WERI-Rb-1 (cell line): ENCODE measurements at places on chromosomes 7 and 10.

DNA sequence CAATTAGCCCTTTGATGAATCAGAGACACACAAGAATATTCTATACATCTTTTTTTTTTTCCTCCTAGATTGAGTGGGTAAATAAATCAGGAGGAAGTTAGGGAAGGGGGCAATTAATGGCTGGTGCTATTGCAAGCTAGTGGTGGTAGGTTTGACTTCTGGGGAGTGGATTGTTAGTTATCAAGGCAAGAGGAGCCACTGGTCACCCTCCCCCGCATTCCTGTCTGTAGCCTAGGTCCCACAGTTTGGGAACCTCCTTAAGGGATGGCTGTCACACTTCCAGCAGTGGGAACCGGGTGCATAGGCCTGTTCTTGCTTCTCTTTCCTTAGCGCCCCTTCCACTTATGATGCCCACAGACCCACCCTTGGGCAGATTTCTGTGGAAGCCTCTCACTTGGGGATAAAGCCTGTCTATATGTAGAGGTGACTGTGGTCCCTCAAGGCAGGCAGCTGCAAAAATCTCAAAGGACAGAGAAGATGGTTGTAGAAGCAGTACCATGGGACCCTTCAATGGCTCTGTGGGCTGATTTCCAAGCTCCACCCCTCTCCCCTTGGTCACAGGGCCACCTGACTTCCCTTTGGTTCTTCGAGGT is 2.3 kb upstream of the ADCK2 start:
- no peak for DNase-seq

DNA sequence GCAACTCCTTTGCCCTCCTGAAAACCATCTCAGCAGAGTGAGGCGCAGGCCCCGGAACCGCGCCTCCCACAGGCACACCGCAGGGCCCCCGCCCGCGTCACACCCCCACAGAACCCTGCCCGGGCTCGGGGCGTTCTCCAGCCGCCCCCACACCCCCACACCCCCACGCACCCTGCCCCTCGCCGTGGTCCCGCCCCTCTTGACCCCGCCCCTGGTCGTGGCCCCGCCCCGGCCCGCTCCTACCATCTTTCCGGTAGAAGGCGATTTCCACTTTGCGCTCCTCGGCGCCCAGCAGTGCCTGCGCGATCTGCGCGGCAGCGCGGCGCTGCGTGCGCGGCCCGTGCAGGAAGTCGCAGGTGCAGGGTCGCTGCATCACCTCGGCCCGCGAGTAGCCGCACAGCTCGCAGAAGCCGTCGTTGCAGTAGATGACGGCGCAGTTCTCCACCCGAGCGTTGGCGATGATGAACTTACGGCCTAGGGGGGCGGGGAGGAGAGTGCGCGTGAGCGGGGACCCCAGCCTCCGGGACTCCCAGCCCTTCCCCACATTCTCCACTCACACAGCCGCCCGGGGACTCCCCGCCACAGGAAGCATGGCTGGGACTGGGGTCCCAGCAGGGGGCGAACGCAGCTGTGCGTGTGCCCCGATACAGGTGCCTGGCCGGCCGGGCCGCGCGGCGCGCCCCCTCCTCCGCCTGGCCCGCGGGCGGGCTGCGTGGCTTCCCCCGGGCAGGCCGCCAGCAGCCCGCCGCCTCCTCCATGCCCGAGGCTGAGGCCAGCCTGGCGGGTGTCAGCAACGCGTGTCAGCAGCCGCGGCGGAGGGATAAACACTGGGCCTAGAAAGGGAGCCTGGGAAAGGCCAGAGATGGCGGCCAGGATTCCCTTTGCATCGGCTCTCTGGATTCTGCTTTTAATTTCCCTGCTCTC is 3.4 kb downstream of the KCNH2 start:
- peak; percentile 58 for DNase-seq

DNA sequence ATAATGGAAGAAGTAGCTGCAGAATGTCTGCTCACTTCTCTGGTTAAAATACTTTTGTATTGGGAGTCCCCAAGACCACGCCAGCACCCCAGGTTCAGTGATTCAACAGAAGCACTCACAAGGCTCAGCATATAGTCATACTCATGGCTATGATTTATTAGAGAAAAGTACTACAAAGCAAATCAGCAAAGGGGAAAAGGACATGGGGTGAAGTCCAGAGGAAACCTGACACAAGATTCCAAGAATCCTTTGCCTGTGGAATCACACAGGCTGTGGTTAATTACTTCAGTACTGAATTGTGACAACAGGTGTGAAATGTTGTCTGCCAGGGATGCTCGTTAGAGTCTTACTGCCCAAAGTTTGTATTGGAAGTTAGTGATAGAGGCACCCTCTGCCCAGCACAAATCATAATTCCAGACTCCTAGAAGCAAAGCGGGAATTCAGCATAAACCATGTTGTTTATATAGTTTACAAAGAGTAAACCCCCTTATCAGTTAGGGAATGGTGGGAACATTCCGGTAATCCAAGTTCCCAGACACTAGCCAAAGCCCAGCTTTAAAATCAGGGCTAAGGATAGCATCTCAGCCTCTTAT is 79.4 kb downstream of the HYCC1 start:
- no peak for DNase-seq

DNA sequence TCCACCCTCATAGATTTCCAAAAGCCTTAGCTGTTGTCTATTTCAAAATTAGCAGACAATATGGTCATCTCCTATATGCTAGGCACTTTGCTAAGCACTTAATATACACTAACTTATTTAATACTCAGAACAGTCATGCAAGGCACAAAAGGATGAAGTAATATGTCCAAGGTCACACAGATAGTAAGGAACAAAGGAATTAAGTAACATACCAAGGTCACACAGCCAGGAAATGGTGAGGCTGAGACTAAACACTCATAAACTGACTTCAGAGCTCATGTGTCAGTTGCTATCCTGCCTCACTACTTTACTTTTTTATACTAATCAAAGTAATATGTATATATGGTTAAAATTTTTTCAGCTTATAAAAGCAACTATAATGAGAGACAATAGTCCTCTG is 23.6 kb upstream of the HIBADH start:
- no peak for DNase-seq

DNA sequence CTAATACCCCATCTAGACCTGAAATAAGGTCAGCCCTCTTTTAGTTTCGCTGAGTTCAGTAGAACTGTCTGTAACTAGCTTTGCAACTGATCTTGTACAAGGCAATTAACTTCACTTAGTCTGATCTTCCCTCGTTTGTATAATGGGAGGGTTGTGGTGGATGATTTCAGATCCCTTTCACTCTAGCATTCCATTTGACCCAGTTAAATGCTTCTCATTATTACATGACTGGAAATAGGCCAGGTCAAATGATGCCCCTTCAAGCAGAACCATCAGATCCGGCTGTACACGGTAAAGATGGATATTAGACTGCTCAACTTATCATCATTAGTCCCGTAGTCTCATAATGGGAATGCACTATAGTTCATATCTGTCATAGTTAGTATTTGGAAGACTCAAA is 1009.0 kb downstream of the LRMDA start:
- no peak for DNase-seq

- DNase-seq, result peak; percentile 52
Measured at GRCh38 chr7:106139265-106140251, 27.4 kb upstream of the SYPL1 start.

DNA sequence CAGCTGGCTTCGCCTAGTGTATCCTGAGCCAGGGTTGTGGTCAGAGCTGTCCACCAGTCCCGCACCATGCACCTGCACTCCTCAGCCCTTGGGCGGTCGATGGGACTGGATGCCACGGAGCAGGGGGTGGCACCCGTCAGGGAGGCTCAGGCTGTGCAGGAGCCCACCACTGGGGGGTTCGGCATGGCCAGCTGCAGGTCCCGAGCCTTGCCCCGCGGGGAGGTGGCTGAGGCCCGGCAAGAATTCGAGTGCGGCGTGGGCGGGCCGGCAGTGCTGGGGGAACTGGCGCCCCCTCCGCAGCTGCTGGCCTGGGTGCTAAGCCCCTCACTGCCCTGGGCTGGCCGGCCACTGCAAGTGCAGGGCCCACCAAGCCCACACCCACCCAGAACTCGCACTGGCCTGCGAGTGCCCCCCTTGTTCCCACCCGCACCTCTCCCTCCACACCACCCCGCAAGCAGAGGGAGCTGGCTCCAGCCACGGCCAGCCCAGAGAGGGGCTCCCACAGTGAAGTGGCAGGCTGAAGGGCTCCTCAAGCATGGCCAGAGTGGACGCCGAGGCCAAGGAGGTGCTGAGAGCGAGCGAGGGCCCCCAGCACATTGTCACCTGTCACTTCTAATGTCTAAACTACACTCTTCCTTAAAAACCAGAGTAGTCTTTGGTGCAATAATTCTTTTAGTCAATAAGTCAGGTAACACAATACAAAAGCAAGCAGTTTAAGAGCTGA is 11.0 kb downstream of the FAM25A start:
- no peak for DNase-seq

DNA sequence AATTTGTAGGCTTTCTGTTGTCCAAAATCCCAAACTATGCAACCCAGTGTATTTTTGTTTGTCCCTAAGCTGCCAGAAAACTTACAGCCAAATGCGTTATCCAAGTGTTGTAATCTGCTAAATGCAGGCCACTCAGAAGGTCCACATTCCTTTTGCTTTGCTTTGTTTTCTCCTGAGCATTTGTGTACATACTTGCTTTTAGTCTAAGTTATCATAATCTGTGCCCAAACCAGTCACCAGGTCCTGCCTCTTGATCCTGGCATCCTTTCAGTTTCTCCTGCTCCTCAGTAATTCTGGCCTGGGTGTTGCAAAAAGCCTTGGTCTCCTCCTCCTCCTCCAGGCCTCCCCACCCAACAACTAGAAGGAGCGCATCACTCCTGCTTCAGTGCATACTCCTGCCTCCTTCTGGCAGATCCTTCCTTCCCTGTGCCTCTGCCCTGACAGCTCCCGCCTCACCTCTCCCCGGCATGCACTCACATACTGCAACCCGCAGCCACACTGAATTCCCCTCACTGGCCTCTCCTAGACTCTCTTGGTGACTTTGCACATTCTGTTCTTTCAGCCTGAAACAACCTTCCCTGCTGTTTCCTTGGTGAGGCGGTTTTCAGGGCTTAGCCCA is 2.3 kb downstream of the DENND2A start:
- peak; percentile 30 for DNase-seq

GRCh38 chr10:10396601-10397000 is 621.1 kb upstream of the CELF2 start:
- DNase-seq, result no peak

- no peak for DNase-seq
Measured at GRCh38 chr10:48480397-48481374, 124.2 kb downstream of the ARHGAP22 start.

DNA sequence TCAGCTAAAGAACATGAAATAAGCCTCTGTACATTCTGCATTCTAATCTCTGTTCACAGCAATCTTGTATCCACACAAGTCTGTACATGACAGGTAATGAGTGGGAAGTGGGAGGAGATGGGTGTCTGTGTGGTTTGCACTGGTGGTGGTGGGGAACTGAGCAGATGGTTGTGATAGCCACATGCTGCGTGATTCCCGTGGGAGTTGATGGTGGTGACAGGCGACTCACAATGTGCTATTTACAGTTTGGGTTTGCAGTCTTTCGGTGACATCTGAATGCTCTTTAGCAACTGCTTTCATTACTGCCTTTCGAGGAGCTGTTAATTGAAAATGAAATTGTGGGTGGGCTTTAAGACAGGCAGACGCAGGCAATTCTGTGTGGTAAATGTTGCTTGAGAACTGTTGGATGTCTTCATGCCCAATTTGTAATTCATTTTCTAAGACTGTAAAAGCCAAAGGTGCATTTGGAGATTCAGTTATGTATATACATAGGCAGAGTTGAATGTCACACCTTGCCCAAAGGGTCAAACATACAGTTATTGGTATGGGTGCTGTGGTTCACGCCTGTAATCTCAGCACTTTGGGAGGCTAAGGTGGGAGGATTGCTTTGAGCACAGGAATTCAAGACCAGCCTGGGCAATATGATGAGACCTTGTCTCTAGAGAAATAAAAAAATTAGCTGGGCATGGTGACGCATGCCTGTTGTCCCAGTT is 308.2 kb downstream of the AUTS2 start:
- DNase-seq, result no peak

DNA sequence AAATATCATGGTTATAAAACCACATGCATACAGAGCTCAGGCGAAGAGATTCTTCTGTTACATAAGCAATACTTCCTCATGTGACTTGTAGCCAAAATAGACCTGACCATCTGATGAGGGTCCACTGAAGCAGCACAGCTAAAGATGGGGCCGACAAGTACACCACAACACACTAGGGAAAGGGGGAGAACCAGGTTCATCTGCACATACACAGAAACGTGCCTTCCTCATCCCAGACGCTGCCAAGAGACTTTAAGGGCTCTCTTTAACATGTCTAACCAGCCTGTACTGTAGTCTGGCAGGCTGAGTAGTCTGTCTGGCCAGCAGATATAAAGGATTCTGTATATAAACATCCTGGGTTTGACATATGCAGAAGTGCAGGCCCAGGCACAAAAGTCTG is 30.3 kb downstream of the ERCC6 start:
- DNase-seq, result no peak

- no peak for DNase-seq
Measured at GRCh38 chr7:115038158-115038557, 116.3 kb downstream of the MDFIC start.

- no peak for DNase-seq
Measured at GRCh38 chr7:134771889-134772288, 7.5 kb upstream of the CALD1 start.

- no peak for DNase-seq
Measured at GRCh38 chr10:132880128-132880981, 62.0 kb downstream of the CFAP46 start.

DNA sequence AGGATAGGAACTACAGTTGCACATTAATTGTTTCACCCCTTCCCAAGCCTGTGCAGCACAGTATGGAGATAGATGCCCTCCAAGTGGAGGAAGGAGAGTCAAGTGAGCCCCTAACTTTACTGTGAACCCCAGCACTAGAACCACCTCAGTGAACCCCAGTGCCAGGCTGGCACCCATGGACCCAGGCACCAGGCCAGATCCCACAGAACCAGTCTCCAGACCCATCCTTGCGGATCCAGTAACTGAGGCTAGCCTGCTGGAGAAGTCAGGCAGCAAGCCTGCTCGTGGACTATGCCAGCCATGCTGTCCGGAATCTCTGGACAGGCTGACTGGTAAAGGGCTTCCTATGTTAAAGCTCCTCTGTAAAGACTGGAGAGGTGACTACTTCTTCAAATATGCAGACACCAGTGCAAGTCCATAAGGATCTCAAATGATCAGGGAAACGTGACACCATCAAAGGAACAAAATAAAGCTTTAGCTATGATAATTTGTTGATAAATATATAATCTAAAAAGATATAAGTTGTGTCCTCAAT is 27.7 kb downstream of the SHOC2 start:
- no peak for DNase-seq

DNA sequence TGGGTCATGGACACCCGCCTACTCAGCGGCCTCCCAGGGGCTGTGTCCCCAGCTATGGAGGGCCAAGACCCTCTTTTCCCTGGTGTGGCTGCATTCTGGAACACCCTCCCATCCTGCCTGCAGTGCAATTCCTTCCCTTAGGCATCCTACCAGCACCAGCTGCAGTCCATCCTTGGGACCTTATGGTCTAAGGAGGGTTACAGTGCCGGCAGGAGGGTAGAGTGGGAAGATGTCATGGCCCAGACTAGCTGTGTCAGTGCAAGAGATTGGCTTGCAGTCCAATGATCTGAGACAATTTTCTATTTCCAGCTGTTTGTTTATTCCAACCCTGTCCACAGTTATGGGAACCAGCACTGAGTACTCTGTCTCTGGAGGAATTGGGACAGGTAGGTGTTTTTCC is 92.4 kb downstream of the WDFY4 start:
- no peak for DNase-seq
